Iris pigment epithelial cell (primary cell): ENCODE measurements at places on chromosomes 11 and 22.

GRCh38 chr11:102293873-102294601 is 23.2 kb upstream of the BIRC3 start:
- peak; percentile 75 for DNase-seq

DNA sequence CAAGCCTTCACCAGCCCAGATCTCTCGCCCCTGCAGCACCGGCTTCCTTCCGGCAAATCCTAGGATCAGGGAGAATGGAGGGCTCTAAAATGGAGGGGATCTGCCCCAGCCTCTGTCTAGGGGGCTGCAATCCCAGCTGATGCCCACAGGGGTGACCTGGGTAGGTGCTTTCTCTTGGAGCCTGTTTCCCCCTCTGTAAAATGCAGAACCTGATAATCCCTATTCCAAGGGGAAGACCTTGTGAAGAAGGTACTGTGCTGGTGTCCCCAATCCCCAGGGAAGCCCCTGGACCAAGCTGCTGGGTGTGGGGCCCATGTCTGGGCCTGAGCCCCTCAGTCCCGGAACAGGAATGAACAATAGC is 2.8 kb downstream of the EMID1 start:
- no peak for DNase-seq

DNA sequence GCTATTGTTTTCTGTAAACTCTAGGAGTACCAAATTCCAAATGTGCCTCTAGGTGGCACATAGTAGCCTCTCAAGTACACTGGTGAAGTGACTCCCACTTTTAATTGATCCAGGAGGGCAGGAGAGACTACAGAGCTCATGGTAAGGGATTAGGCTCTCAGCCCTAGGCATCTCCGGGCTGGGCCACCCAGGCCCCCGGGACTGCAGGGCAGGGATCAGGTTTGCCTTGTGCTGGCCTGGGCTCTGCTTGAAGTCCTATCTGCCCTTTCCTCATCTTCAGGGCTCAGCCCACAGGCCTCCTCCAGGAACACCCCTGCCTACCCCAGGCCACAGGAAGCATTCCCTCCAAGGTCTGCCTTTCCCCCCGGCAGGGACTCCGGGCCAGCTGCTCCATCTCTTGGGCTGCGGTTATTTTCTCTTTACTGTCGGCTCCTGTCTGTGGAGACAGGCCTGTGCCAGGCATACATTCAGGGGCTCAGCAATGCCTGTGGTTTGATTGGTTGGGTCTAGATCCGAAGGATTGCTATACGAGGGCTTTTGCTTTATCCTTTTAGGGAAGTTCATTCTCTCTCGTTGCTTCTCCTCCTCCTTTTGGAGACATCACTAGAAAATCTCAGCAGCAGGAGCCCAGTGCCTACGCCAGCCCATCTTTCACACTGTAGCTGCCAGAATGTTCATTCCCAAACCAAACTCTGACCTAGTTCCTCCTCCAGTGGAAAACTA is 32.8 kb downstream of the PARVA start:
- no peak for DNase-seq

DNA sequence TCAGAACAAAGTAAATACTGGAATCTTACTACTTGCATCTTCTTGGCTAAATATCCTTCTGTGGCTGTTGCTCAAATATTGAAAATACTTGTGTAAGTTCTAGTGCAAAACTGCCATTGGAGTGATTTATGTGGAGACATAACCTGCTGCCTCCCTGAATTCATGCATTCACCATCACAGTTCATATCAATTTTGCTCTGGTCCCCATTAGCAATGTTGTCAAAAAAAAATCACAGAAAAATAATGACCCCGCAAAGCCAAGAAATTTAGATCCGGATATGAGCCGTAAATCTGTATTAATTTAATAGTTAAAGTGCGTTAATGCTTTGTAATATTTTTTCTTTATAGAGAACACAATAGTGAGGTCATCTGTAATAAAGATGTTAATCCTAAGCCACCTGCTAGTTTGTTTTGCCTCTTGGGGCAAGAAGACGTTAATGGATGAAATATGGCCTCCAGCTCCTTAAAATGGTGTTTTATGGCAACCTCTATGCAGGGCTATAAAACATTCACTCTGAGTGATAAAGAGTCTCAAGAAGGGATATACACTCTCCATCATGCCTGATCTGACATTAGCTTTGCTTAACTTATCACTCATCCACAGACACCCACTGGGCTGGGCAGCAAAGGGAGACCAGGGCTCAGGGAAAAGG is 255.9 kb downstream of the INSC start:
- DNase-seq, result no peak

DNA sequence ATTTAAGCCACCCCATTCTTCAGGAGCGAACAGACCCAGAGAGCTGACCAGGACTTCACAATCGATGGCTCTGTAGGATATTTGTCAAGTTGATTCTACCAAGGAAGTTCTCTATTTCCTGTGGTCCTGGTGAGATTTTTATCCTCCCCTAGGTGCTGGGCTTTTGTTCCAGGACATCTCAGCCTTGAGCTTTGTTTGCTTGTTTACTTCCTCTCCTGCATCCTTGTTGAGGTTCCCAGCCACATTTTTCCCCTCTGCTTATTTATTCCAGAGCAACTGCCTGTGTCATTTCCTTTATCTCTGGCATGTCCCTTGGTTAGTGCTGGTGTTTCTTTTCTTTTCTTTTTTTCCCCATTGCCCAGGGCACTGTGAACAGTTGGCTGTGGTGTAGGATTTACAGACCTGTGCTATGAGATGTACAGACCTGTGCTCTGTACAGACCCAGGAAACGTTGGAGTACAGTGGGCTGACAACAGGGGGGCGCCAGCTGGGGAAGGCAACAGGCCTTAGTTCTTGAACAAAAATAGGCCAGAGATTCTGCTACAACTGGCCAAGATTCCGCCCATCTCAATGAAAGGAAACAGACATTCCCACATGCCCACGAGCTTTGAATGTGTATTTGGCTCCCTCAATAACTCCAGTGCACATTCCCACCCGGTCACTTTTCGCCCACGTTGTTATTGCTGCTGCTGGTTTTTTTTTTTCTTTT is 235.9 kb upstream of the DDI1 start:
- no peak for DNase-seq

DNA sequence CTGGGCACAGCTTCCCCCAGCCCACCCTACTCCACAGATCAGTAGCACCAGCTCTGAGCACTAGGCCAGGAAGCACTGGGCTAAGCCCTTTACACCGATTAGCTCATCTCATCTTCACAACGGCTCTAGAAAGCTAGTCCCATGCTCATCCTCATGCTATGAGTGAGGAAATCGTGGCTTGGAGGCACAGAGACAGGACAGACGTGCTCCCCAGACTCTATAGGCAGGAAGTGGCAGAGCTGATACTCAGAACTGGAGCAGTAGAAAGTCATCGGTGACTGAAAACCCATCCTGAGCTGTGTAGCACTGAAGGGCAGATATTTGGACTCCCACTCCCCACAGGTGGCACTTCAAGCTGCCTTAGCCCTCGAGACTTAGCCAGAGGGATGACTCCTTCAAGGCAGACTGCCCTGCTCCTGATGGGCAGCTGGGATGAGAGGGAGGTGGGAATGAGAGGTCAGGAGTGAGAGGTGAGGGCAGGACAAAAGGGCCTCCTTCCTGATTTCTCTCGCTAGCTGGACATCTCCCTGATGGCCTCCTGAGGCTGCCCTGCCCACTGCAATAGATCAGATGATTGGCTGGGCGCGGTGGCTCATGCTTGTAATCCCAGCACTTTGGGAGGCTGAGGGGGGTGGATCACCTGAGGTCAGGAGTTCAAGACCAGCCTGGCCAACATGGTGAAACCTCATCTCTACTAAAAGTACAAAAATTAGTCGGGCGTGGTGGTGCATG is 9.7 kb downstream of the CD5 start:
- DNase-seq, result no peak

- DNase-seq, result no peak
These were observed 33.1 kb upstream of the ST14 start for GRCh38 chr11:130126516-130126915.

- DNase-seq, result peak; percentile 18
These were observed 16.1 kb upstream of the TMEM123 start for GRCh38 chr11:102468616-102469195.

DNA sequence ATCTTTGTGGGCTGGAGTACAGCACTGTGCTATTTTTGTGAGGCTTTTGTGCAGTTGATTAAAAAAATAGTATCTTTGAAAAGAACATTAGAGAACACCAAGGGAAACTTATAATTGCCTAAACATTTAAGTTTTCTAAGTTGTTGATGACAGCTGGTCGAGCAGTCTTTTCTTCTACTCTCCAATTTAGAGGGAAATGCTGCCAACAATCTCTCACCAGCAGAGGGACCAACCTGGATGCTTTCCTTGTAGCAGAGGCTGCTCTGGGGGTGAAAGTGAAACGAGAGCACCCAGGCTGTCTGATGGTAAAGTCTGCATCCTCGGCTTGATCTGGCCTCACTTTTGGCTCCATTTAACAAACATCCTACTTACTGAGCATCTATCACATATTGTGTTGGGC is 1286.5 kb upstream of the TENM4 start:
- no peak for DNase-seq

DNA sequence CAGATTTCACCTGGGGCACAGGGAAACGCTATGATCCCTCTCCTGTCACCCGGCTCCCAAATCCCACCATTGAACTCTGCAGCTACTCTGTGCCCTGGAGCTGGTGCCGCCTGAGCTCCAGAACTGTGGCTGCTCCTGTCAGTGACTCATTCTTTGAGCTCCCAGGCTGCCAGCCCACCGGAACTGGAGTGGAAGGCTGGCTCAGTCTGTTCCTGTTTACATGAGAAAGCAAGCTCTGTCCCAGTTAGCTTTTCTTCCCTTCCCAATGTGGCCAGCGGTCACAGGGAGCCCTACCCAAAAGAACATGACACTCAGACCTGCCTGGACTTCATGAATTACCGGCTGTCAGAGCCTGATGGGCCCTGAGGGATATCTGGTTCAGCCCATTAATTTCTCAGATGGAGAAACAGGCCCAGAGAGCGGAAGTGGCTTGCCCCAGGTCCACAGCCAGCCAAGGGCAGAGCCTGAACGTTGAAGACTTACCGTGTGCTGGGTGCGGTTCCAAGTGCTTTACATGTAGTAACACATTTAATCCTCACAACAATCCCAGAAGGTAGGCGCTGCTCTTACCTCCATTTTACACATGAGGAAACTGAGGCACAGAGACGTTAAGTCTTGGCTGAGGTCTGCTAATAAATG is 23.8 kb upstream of the IGSF22 start:
- peak; percentile 84 for DNase-seq

DNA sequence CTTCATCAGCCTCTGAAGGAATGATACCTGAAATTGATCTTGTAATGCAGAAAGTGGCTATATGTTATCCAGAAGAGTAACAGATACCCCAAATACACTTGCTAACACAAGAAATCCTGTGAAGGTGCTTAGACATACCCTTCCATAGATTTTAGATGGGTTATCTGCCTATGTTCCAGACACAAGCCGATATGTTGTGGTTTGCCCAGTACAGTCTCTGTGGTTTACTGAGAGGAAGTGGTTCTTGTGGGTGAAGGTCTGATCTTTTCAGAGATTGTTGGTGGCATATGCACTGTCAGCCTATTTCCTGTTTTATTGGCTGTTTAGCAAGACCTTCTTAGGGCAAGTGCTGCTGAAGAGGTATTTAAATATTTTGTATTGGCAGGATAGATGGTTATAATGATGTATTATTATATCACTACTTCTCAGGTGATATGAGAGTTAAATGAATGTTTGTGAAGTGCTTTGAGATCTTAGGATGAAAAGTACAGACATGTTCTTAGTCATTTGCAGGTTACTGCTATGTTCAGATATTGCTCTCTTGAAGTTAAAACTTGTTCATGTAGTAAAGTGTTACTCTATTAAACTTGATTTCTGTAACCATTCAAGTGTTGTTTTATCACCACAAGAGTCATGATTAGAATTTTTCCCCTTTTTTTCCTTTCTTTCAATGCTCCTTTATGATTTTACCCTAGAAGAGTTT is 8.2 kb downstream of the ARHGEF12 start:
- DNase-seq, result peak; percentile 69

- DNase-seq, result peak; percentile 55
These were observed 80.2 kb downstream of the PRR5L start for GRCh38 chr11:36376009-36376887.

- DNase-seq, result no peak
These were observed 56.4 kb downstream of the SGSM3 start for GRCh38 chr22:40426594-40427333.

DNA sequence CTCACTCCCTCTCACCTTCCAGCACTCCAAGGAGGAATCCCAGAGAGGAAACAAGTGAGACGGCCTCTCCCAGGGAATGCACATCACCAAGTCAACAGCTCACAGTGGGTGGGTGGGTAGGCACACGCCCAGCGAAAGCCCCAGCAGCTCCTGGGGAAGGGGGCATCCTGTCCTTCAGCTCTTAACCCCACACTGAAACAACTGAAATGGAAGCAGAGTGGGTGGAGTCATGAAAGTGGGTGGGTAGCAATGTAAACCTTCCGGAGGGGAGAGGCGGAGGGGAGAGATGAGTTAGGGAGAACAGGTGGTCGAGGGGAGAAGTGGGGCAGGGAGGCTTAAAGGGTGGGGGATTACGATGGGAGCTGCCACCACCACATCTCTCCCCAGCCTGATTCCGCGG is 5.4 kb downstream of the MCHR1 start:
- no peak for DNase-seq

GRCh38 chr11:64208796-64209562 is 2.5 kb downstream of the FERMT3 start:
- DNase-seq, result no peak

- DNase-seq, result no peak
These were observed 123.8 kb upstream of the NTM start for GRCh38 chr11:131246663-131247062.

DNA sequence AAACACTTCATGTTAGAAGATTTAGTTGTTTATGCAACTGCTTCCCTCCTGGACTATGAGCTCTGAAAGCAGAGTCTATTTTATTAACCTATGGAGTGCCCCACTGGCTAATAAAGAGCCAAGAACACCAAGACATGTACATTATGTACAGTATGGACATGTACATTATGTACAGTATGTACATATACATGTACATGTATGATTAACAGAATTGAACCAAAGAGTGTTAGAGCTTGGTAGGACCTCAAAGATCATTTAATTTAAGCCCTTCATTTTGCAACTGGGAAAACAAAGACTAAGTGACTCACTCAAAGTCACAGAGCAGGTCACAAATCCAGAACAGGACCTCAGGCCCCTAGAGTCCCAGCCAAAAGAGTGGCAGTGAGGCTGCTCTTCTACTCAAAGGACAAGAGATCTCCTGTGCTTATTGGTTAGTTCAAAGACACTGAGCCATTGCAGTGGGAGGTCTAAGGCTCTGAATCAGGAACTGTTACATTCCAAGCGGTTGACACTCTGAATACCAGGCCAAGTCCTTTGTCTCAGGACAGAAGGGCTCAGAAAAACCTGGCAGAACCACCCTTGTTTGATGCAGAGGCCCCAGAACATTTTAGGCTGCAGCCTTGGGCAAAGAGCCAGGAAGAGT is 103.8 kb downstream of the FAM168A start:
- DNase-seq, result peak; percentile 67

GRCh38 chr11:96736601-96737000 is 346.8 kb downstream of the JRKL start:
- no peak for DNase-seq

GRCh38 chr11:121557348-121557747 is 104.6 kb upstream of the SORL1-AS1 start:
- DNase-seq, result no peak

- DNase-seq, result peak; percentile 63
These were observed 6.3 kb upstream of the SYNGR1 start for GRCh38 chr22:39343259-39344045.
